ENCODE measurements at places on chromosomes 7 and 10.

- peak; percentile 4 for DNase-seq
These were observed at the start of gene UBTD1 for GRCh38 chr10:97498841-97499560. Gene UBTD1, plus strand, starts transcription at chr10:97498924. Its CDS starts 280 bp downstream, at chr10:97499204.

GRCh38 chr7:99843808-99844207 is 16.0 kb downstream of the CYP3A43 start:
- no peak for DNase-seq

DNA sequence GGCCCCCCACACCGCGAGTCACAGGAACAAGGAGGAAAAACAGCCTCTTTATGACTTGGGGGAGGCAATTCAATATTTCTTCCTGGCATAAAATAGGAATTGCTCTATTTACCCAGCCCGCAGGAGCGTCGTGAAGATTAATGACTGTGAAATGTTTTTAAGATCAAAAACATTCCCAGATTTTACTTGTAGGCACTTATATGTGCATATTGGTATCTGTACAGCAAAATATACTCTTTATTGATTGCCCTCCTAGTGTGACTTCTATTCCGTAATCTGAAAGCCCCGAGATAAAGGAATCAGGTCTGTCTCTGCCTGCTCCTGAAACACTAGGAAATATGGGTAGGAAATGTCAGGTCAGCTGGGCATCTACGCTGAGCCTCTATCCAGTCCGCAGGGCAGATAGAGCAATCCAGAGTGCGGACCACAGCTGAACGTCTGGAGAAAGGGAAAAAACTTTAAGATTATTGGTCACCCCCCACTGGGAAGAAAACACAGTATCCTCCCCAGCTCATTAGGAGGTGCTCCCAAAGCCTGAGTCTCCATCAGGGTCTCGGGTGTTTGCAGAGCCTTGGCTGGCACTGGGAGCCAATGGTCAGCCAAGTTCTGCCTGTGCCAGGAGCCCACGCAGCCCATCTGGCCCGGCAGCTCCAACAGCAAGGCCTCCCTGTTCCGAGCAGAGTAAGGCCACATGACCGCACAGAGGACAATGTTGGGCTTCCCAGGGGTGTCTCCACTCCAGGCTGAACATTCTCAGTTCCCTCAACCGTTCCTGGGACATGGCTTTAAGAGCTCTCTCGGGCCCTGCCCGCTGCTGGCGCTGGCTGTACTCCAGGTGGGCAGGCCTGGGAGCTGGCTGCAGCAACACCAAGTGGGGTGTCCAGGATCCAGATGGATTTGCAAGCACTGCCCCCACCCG is 7.7 kb downstream of the CTBP2 start:
- DNase-seq = no peak

DNA sequence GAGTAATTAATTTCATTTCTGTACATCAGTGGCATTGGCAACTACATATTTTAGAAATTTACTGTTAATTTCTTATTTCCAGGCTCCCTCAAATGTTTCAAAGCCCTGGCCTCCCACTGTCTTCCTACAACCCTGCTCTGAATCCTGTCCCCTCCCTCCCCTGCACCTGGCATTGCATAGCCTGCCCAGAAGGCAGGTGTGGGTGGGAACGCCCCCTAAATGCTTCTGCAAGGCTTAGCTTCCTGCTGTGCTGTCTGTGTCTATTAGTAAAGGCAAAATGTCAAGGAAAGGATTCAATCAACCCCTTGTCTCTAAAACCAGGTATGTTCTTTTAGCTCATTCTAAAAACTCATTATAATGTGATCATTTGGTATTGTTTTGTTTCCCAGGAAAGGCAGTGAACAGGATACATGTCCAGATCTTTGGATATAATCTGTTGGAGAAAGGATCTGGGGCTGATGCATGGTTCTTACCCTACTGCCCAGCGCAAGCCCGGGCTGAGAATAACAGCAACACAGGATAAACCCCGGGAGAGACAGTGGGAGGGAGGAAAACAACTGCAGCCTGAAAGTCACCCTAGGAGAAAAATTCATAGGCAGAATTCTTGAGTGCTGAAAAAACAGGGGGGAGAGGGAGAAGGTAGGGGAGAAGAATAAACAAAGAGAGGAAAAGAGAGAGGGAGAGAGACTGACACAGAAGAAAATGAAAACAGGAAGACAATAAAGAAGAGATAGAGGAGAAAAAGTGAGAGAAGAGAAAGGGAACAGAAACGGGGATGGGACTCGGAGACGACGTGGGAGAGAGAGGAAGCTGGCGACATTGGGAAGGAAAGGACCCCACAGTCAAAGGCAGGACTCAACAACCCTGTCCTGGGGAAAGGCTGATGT is 589 bp downstream of the ZNF488 start:
- no peak for DNase-seq

GRCh38 chr7:911791-912480 is 35.6 kb downstream of the GET4 start:
- DNase-seq = no peak

DNA sequence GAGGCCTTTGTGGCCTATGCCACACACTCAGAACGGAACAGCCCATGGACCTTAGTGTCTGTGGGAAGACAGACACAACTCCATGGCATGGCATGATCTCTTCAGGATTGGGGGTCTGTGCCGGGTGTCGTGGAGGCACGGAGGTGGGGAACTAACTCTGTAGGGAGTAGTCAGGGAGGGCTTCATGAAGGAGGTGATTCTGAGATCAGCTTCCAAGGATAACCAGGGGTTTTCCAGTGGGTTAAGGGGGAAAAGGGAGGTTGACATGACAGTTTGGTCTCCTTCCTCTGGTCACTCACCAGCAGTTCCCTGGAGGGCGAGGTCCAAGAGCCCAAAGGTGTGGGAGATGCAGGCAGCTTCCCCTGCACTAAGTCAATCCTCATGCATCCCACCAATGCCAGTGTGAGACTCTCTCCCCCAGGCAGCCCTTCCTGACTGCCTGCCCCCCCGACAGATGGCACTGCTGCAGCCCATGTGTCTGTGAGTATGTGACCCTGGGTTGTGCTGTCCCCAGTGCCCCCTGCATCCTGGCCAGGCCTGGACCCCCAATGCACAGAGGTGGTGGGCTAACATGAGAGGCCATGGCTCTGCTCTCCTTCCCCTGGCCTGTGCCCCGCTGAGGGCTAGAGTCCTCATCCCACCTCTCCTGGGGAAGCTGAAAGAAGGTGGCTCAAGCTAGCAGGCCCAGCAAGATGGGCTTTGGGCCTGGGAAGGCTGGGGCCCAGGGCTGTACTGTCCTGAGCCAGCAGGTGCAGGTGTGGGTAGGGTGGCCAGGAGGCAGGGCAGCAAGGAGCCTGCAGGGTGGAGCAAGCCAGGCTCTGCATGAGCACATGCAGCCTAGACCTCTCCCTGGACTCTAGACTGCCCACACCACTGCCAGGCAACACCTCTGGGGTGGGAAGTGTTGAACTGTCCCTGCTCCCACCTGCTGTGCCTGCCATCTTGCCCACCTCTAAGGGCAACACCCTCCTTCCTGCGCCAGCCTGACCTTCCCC is 39.7 kb downstream of the RASGEF1A start:
- no peak for DNase-seq

GRCh38 chr10:87596351-87596750 is 63.3 kb upstream of the PAPSS2 start:
- no peak for DNase-seq

DNA sequence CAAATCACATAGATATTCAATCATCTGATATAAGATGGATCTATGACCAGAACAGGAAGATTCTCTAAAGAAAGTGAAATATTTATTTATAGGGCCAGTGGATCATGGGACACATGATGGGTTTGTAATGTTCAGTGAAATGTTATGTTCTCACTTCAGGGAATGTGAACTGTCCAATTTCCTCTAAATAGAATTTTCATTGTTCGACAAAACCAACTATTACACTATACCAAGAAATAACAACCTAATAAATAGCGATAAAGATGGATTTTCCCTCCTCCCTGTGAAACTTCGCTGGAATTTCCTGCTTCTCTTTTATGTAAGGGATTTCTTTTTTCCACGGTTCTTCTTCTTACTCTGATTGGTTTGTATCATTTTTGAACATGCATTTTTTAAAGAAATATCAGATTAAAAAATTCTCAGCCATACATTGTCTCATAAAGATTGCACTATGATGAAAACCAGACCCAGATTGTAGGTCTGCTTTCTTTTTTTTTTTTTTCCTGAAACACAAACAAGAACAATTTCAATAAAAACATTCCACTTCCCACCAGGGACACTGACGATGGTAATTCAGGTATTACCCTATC is 139.8 kb upstream of the ZEB1 start:
- no peak for DNase-seq

DNA sequence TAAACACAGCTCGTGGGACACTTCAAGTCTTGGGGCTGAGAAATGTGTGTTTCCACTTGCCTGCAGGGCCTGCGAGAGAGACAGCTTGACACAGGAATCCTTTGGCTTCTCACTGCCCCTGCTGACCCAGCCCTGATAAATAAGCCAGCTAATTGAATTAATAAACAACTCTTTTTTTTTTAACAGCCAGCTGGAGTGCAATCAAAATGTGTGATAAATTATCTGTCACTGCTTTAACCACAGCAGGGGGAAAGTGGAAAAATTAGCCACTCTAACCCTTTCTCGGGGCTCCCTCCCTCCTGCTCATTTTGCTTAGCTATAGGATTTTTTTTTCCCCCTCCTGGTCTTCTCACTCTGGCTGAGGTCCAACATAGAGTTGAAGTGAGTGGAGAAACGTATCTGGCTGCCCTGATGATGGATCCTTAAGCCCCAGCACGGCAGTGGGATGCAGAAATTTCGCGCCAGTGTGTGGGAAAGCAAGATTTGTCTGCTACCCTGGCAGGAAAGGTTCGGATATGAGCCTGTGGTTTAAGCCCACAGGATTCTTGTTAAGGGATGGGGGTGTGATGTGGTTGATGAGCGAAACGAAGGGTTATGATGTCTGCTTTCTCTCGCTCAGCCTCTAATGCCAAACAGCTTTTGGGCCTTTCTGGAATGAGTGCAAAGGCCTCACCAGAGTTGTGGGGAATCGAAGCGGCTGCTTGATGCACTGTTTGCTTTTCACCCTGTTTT is 173.8 kb downstream of the TRIL start:
- no peak for DNase-seq

GRCh38 chr7:94810496-94810895 is 96.9 kb upstream of the PPP1R9A start:
- DNase-seq = no peak

DNA sequence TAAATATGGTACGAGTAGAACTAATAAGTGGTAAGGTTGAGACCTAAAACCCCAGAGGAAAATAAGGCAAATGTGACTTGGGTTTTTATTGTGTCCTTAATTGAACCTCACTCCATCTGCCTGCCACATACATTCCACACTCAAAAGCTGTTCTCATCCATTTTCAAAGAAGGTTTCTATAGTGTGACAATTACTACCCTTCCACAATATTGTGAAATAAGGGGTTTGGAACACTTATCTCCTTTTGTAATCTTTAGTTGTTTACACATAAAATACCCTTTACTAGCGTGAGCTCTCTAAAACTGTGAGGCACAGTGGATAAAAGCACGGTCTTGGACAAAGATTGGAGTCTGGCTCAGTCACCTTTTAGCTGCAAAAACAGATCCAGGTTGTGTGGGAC is 166.6 kb downstream of the THSD7A start:
- no peak for DNase-seq

- no peak for DNase-seq
These were observed 44.0 kb downstream of the RUNDC3B start for GRCh38 chr7:87672217-87672616.

GRCh38 chr10:69216577-69217118 is 3.5 kb upstream of the HKDC1 start:
- DNase-seq = no peak

DNA sequence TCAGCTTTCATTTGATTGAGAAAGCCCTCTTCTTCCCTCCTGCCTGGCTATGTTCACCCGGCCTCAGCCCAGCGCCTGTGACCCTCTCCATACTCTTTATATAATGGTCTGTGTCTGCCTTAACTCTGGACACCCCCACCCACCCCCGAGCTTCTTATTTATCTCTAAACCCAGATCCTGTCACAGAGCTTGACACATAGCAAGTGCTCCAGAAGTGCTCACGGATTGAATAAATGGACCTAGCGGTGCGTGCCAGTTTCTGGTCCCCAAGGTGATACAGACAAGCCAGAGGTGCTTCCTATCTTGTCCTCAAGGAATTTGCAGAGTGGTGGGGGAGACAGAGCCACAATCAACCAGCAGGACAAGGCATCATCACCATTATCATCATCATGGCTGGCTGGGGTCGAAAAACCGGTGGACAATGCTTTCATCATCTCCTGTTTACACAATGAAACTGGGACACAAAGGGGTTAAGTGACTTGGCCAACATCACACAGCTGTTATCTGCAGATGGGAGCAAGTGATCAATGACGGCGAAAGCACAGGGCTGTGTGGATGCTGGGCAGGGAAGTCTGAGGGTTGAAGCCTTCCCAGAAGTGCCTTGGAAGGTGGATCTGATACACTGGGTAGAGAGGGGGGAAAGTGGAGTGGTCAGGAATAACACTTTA is 2.2 kb upstream of the LOXL4 start:
- no peak for DNase-seq

GRCh38 chr7:77239471-77239870 is 39.9 kb upstream of the FGL2 start:
- no peak for DNase-seq

DNA sequence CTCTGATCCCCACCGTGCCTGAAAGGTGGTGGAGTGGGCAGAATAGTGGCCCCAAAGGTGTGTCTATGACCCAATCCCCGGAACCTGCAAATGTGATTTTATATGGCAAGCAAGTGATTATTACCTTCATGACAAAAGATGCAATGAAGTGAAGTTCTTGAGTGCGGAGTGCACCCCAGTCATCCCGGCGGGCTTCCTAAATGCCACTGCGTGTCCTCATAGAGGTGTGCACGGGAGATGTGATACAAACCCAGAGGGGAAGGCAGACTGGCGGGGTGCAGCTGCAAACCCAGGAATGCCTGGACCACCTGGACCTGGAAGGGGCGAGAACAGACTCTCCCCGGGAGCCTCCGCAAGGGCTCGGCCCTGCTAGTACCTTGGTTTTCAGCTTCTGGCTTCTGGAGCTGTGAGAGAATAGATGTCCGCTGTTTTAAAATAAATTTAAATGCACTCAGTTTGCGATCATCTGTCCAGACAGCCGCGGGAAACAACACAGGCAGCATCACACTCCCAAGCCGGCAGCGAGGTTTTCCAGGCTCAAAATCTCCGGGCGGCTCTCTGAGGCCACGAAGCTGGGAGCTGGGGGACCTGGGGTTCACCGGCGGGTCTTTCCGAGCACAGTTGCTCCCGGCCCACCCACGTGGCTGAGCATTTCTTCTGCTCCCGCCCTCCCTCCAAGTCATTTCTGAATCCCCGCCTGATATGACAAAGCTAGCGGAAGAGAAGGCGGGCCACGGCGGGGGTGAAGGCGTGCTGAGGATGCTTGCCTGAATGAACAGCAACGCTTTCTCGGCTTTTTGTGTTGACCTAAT is 50.4 kb upstream of the EBF3 start:
- DNase-seq = no peak

- DNase-seq = no peak
These were observed 571.1 kb downstream of the GRID1 start for GRCh38 chr10:85795460-85795859.

GRCh38 chr7:141115965-141116364 is 42.1 kb downstream of the TMEM178B start:
- no peak for DNase-seq

- no peak for DNase-seq
These were observed 1.1 kb downstream of the SP4 start for GRCh38 chr7:21429021-21429420.

GRCh38 chr10:86203162-86203905 is 163.3 kb downstream of the GRID1 start:
- no peak for DNase-seq

- no peak for DNase-seq
These were observed 129.3 kb upstream of the LANCL2 start for GRCh38 chr7:55235801-55236200.

Measured in HS-27A (cell line).